HS-5 (cell line): ENCODE measurements at places on chromosomes 16 and 17.

DNA sequence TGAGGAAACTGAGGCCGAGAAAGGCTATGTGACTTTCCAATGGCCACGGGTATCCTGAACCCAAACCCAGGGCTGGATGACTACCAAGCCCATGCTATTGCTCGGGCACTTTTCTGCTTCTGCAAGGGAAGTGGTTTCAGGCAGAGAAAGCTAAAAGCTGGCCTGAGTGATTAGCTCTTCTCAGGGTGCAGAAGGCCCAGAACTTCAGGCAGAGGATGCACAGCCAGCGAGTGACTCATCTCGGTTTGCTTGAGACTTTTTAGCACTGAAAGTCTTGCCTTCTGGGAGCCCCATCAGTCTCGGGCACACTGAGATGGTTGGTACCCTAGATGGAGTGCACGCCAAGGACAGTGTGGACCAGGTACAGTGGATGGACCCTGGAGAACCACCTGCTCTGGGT lies 129.5 kb upstream of the SDK2 start:
- DNase-seq: no peak

DNA sequence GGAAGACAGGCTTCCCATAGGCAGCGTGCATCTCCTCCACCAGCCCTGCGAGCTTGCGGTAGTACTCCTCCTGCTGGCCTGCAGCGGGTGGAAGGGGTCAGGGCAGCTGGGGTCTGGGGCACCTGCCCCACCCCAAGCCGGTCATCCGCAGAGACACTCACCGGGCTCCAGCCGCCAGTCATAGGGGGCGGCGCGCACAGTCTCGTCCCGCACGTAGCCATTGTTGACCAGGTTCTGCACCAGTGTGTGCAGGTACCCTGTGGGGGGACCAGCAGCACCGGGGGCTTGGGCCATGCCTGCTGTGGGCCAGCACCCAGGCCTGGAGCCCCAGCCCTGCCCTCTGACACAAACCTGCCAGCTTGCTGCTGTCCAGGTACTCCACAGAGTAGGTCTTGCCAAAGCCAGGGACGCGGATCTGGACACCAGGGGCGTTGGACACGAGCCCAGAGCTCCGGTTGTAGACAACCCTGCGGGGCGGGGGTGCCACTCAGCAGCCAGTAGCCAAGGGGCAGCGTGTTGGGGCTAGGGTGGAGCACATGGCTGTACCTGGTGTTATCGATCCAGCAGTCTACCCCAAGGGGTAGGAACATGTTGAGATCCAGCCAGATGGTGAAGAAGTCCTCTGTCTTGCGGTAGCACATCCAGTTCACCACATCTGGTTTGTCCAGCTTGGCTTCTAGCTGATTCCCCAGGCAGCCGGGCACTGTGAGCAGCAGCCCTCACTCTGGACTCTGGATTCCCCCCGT lies 1.2 kb downstream of the LCAT start:
- DNase-seq: no peak

DNA sequence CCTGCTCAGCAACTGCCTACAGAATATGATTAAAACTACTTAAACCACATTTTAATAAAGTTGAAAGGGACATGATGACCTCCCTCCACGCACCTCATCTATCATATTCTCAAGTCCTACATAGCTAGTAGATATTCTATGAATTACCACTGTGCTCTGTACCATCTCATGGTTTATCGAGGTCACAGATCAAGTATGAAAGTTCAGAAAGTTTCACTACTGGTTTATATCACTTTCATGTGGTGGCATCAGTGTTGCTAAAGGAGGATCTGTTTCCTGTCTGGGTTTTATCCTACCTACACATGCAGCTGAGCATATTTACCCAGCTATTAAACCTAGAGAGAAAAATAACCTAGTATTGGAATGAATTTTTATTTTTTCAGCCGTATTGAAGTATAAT lies 214.9 kb upstream of the MON1B start:
- DNase-seq: no peak

DNA sequence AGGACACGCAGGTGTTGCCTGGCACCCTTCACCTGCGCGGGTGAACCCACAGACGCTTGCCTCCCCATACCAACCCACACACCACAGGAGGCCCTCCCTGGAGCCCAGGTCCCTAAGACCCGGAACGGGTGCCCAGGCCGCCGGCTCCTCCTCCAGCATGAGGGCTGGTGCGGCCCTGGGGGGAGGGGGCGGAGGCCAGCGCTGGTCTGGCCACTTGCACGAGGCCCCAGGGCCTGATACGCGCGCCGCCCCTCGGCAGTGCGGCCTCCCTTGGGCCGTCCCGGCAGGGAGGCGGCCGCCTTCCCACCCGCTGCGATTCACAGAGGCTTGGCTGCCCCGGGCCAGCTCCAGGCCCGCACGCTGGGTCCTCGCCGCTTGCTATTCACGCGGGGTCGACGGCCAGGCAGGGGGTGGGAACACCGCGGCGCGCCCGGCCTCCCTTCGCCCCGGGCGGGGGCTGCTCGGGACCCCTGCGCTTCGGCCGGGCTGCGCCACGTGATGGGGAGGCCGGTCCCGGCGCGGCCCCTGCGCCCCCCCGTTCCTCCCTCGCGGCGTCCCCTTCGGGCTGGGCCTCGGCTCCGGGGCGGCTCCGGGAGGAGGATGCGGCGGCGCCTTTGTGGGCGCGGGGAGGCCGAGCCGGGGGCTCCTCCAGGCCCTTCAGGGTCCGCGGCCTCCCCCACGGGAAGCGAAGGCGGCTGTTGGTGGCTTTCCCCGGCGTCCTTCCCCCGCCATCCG lies 685 bp downstream of the FASN start:
- no peak for DNase-seq

DNA sequence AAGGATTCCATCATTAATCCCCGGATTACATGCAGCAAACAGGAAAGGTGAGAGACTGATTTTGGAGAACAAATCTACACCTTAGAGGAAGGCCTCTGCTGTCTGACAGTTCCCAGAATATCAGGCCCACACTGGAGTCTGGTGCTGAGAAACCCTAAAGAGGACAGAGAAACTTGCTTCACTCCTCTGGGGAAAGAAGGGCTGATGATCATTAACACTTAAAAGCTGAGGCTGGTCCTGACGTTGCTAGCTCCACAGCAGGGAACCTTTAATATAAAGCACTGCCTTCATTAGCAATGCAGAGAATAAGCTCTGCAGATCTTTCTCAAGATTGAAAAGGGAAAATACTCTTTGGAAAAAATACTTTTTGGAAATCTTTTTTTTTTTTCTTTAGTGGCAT lies 1472.4 kb upstream of the GOT2 start:
- no peak for DNase-seq

DNA sequence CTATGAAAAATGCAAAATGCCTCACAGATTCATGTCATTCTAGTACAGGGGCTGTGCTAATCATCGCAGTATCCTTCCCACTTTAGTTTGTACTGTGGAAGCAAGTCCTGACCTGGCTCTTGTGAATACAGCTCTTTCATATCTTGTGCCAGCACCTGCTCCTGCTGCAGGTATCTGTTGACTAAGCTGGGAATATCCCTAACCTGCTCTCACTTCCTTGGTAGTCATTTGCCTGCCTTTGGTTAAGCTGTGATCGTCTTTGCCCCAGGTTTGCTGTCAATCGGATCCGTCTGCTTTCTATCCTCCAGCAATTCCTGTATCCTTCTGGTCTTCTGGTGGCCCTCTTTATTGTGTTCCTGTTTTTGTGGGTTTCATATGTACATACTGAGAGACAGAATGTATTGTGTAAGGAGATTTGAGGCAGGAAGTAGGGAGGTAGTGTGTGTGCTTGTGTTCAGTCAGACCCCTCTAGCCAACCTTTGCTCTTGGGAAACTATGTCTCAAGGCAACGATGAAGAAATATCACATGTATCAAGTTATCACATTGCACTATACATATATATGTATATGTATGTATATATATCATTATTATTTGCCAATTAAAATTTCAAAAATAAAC lies 7.7 kb upstream of the GINS3 start:
- DNase-seq: no peak

DNA sequence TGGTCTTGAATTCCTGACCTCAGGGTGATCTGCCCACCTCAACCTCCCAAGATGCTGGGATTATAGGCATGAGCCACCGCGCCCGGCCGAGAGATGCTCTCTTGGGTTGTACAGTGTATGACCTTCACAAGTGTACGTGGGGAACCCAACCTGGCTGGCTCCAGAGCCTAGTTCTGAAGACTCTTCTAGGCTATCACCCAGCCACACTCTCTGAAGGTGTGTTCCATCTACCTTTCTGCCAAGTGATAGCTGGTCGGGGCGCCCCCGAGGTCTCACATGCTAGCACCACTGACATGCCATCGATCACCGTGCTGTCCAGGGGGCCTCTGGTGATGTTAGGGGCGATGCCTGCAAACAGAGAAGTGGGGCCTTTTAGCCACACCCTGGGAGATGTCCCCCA lies 121.7 kb upstream of the CDC42EP4 start:
- no peak for DNase-seq

DNA sequence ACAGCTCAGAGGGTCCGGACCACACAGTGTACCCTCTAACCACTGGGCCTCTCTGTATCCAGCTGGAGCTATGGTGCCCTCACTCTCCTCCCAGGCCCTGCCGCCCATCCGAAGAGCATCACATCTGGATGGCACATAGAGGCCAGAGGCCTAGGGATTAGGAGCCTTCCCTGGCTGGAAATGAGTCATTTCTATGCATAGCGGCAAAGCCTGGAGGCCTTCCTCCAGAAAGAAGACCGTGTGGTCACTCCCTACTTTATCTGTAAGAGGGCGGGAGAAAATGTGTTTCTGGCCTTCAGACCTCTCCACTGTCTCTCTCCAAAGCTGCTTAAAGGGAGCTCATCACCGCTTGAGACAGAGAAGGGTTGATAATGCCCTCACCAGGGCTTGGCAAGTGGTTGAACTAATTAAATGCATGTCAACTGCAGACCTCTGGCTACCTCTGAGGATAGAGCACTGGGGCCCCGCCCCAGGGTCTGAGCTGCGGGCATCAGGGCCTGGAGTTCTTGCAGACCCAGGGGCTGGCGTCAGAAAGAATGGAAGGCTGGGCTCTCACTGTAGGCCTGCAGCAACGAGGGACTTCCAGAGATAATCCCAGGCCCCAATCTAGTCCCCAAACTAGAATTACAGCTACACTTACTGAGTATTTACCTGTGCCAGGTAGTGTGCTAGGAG lies 122.2 kb downstream of the IRX5 start:
- no peak for DNase-seq

DNA sequence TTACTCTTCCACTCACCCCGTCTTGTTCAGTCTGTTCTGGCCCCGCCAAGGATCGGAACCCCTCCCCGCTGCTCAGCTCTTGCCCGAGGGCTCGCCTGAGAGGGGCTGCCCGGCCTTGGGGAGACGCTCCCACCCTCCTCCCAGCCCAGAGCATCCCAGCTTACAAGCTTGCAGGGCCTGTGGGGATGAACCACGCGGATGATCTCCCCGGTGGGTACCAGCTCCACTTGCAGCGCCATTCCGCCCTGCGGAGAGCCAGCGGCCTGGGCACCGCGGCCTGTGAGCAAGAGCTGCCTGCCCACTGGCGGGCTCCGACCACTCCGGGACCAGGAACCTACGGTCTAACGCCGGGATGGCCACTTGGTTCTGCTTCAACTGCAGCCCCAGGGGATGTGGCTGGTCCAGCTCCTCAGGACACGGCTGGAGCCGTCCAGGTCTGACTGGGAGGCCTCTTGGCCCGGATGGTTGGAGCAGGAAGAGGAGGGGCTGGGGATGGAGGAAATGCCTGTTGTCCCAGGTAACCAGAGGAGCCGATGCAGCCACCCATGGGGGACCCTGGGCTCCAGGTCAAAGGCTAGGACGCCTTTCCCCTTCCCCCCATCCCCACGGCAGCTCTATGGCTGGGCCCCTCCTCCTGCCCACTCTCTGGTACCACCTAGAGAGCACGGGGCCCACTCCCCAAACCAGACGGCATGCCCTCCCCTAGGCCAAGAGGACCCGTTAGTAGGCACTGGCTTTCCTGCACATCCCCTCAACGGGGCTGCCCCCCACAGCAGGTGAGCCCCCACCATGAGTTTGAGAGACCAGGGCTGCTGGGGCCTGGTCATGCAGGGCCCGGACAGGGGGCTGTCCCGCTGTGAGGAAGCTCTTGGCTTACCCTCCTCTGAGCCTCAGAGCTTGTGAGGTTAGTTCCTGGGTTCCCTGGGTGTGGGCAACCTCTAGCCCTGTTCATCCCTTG lies at the start of gene MYO1C:
MYO1C (minus strand) TSS at position 438 of the 958 bp plus-strand sequence; CDS start at position 239, 199 bp downstream.
- DNase-seq: no peak

DNA sequence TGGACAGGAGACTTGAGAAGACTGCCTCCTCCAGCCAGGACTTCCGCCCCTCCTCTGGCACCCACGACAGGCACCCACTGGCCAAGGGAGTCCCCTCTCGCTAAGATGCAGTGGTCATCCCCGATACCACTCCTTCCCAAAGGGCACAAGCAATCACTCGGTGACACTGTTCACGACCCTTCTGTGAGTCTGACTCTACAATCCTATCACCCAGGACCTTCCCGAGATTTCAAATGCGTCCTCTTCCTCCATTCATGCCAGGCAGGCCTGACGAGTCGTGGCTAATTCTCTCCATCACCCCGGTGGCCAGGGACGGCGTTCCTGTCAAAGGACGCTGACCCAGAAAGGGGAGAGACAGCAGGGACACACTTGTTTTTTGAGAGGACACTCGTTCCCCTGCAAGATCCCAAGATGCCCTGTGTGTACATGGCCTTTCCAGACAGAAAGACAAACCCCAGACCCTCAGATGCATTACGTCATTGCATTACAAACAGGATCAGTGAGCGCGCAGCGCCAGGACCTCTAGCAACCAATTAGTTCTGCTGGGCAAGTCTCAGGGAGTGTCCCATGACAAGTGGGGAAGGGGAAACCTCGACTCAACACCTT lies 12.2 kb downstream of the FBXO31 start:
- DNase-seq: no peak

DNA sequence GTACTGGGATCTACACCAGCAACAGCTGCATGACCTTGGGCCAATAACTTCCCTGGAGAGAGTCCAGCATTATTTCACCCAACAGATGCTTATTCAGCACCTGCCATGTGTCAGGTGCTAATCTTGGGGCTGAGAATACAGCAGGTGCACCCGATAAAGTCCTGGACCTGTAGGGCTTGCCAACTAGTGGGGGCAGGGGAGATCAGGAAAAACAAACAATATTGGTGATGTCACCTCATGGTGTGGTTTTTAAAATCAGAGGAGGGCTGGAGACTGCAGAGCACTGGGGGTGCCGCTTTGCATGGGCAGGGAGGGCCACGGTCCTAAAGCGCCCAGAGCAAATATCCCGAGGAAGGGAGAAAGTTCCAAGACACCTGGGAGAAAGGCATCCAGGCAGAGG lies 218.8 kb downstream of the C16orf95 start:
- no peak for DNase-seq

DNA sequence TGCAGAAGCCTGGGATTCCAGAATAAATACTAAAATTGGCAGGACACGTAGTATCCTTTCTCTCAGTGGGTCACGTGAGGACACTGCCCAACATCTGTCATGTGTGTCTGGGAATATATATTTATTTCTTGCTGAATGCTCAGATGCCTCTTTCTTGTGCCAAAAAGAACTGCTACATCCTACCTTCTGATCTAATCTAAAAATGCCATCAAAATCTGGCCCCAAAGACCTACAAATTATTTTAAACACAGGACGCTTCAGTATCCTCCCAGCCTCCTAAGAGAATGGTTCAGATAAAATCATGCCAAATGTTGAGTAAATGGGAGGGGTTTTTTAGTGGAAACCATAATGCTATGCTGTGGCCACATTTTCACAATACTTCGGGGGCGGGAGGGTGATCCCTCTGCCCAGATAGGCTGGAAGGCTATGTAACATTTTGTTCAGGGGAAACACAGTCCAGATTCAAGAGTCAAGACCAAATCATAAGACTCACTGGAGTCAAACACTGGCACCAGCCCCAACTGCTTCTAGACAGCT lies 22.9 kb upstream of the CORO6 start:
- DNase-seq: no peak
